ENCODE measurements at places on chromosomes 3 and 15. TPM values are rescaled to one million over a fixed set of nuclear protein-coding genes. Genes with fewer than 3 reads are reported as not detected.
A peak's percentile ranks its signal among the peaks of the same experiment; 100 is the strongest.

- DNase-seq: no peak
Observed at GRCh38 chr3:77541203-77541922, 501.5 kb downstream of the ROBO2 start.

DNA sequence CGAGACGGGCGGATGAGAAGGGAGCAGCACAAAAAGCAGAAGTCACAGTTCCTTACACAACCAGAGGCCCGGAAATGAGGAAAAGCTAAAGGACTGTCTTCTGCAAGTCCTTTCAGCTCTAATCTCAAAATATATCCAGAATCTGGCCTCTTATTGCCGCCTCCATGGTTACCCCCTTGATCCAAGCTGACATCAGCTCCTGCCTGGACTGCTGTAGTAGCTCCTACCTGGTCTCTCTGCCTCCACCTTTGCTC is 324.0 kb upstream of the ROPN1 start:
- no peak for DNase-seq

GRCh38 chr3:27963519-27963918 is 241.4 kb upstream of the EOMES start:
- no peak for DNase-seq

Gene RASA2
- 6.8 TPM for total RNA-seq

- peak; percentile 47 for DNase-seq
Observed at GRCh38 chr3:157130467-157131251, 29.3 kb downstream of the CCNL1 start.

GRCh38 chr3:171110715-171111114 is 84.2 kb upstream of the SLC2A2 start:
- no peak for DNase-seq

Gene ITIH3
- 0.32 TPM for total RNA-seq

DNA sequence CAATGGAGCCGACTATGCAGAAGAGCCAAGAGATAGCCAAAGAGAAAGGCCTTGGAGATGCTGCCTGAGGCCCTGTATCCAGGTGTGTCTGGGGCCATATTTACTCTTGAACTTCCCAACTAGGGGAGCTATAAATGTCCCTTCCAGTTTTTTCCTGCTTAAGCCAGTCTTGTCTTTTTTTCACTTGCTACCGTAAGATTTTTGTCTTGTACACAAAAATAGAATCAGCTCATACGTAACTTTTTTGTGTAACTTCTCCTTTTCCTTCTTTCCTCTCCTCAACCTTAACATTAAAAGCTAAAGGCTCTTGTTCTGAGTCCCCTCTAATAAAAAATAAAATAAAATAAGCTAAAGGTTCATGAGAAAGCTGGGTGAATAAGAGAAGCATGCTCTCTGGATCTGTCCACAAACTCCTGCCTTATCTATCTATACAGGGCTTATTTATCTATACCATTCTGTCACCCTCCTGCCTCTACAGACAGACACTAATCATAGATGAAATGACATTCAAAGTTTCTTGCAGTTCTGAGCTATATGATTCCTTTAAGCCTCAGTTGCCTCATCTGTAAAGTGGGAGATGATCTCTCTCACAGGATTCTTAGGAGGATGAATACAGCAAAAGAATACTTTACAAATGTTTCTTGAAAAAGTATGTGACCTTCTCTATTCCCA is 4.6 kb downstream of the SUMF1 start:
- DNase-seq: no peak

- DNase-seq: no peak
Observed at GRCh38 chr3:133575086-133575485, 1.6 kb downstream of the CDV3 start.

Gene ISL2
- total RNA-seq: 0.16 TPM

GRCh38 chr15:36175186-36175740 is 404.2 kb upstream of the CDIN1 start:
- no peak for DNase-seq

DNA sequence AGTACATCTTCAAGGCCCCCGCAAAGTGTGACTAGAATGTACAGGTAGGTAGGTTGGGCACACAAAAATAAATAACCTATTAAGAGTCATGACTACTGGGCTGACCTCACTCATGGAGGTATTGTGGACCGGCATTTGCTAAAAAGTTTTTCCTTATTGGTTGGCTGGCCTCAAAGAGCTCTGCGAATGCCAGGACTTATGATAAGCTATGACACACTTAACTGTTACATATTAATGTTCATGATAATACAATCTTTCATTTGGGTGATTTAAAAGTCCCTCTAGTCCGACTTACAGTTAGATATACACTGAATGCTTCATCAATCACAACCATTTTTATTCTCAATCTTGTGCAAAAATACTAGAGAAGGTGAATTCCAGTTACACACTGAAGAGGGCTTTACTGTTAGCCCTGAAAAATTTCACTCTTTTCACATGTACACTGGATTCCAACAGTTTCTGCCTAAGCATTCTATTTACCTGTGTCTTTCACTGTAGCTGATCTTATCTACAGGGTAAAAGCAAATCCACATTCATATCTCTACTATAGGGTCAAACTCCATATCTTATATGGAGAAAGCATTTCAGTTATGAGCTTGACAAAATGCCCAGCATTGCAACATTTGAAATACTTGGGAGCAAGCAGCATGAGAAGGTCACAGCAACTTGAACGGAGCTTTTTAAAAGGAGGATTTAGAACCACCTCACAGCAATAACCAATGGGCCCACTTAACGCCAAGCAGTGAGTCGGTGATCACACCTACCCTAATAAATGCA is 329.1 kb downstream of the FOXP1 start:
- DNase-seq: no peak

- peak; percentile 21 for DNase-seq
Observed at GRCh38 chr15:78438619-78439285, 736 bp downstream of the IREB2 start.

DNA sequence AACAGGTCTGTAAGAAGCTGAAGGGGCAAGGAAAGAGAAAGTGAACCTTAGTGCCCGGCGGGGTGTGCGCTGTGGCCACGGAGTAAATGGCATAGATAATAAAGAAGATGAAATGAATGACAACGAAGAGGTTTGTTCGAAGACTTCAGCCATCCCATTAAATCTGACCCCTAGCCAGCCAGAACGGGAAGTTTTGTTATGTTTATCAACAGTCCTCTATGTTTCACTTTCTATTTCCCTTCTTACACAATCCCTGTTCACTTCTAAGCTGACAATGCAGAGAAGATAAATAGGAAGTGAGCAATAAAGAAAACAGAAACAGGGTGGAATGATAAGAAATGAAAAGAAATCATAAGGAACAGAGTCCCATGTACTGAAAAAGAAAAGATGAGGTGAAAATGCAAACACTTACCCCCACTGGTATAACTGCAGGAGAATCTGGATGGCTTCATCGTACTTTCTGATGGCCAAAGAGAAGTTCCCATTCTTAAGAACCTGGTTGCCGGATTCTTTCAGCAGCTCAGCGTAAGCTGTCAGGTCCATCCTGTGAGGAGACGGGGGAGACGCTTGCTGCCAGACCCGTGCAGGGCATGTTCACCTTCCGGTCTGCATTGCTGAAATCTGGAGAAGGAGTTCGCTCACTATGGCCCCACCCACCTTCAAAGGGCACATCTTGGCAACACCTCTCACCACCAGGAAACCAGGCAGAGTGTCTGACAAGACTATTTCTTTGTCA is 36.8 kb downstream of the TRANK1 start:
- DNase-seq: peak; percentile 44

GRCh38 chr3:114627770-114628169 is 333.9 kb downstream of the TIGIT start:
- DNase-seq: no peak

DNA sequence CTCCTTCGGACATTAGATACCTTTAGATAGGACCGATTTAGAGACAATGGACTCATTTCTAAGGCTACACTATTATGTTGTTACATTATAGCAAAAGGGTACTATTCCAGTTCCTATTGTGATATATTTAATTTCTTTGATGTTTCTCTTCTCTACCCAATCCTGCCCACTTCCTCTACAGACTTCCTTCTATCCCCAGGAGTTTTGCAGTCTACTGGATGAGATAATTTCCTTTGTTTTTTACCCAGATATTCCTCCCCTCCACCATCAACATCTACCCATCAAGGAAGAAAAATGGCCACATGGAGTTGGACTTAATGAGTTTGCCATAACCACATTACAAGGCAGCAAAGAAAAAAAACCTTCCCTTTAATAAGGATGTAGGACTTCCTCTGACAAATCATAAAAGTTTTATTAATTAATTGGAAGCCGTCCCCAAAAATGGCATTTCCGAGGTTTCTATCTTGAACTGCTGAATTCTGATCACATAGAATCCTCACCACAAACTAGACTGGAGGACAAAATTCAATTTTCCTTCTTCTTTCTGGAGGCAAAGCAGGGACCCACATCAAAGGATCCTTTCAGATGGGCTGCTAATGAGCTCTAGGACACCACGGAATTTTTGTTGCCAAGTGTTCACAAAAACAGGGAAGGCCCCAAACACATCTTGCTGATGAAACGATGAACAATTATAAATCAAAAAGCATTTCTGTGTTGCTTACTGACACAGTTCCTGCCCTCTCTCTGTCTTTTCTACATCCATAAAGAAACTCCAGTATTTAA is 33.4 kb downstream of the FRMD4B start:
- DNase-seq: no peak

DNA sequence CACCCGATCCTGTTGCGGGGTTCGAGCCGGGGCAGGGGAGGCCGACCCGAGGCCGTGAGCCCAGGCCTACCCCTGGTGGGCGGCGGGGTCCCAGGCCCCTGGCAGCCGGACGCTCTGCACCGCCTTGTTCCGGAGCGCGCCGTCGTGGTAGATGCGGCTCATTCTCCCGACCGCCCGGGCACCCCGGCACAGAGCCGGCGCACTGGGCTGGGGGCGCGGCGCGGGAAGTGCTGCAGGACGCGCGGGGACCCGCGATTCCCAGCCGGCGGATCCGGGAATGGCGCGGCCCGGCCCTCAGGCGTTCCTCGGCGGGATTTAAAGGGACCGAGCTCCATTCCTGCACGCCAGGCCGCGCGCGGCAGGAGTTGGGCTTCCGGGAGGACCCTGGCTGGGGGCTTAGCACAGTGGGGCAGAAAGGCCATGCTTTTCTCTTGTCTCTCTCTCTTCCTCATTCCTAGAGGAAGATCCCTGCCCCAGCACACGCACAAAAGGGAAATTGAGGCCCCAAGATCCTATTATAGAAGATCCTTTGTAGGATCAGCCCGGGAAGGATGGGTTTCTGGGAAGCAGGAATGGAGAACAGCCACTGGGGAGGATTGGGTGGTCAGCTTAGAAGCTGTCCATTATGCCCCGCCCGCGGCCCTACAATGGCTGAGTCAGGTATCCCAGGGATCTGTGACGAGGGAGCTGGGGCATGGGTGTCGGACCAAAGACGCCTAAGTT is at the start of gene ARPIN:
Gene ARPIN, minus strand, starts transcription at position 279 of the 723 bp plus-strand sequence. Its CDS starts 117 bp downstream, at position 162.
- DNase-seq: peak; percentile 72

All from heart right ventricle (tissue), 16 donors.